ENCODE measurements at places on chromosomes 7 and 10.

DNA sequence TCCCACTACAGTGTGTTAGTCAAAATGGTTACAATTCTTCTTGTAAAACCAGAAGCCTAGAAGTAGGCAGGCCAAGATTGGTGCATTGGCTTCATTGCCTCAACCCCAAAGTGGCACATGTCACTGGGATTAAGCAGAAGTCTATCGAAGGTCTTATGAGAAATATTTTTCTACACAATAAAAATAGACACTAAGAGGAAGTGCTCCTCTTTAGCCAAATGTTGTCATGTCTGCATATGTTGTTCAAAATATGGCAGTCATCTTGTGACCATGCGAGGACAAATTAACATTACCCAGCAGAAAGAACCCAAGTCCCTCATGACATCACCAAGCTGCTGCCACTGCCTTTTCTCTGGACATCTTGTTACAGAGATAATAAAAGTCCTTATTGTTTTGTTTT lies 6.3 kb upstream of the NSMCE4A start:
- DNase-seq: no peak

DNA sequence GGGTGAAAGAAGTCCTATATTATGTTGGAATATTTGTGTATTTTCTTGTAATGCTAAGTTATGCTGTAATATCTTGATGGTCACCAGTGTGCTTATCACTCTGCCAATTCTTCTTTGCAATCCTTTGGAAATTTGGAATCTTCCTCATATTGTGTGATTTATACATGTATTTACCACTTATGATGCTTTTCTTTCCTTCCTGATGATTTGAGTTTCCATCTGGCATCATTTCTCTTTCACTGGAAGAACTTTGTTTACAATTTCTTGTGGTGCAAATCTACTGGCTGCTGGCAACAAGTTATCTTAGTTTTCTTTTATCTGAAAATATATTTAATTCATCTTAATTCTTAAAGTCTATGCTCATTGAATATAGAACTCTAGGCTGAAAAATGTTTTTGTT lies 29.2 kb downstream of the CFAP69 start:
- no peak for DNase-seq

DNA sequence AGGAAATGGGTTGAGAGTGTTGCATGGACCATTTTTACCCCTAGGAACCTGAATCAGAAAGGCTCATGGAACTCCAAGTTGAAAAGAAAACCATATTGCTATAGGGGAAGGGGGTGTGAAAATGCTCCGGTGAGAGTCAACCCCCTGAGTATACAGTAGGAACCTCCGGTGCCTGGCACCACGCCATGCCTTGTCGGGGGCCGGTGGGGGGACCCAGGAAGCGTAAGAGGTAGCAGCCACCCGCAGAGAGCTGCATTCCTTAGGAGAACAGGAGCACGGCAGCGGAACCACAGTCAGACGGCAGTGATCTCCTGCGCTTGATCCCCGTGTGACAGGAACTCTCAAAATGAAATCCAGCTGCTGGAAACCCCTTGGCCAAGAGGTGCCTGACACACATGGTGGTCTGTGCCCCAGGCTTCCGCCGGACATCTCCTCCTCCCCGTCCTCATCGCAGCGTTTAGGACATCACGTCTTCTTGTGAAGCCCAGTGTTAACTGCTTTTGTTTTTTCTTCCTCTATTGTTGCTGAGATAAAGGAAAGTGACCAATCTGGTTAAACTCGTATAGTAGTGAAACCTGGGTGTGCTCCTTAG lies 186.8 kb downstream of the CELF2 start:
- no peak for DNase-seq

GRCh38 chr10:62048470-62048869 lies 147.0 kb downstream of the ARID5B start:
- DNase-seq: no peak

DNA sequence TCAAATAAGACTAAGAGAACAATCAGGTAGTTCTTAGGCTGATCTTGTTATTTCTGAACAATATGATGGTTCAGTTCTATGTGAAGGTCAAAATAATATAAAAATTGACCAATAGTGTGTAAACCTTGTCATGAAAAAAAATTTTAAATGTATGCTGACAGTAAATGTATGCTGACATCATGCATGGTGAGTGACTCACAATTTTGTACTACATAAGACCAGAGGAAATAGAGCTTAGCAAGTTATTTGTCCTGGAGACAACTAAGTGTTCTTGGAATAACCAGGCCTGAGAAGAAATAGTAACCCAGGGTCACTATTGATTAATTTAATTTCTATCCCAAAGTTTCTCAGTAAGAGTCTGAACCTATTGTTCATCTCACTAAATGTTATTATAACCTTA lies 182.2 kb upstream of the PCDH15 start:
- DNase-seq: no peak

DNA sequence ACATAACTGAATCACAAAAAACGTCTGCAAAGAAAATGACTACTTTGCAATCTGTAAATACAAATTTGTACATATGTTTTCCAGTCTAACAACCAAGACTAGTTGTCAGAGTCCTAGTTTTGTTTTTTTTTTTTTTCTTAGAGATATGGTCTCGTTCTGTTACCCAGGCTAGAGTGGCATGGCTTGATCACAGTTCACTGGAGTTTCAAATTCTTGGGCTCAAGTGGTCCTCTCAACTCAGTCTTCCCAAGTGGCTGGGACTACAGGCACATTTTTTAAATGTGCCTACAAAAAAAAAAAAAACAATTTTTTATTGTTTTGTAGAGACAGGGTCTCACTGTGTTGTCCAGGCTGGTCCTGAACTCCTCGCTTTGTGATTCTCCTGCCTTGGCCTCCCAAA lies 70.8 kb downstream of the ORC5 start:
- DNase-seq: no peak

DNA sequence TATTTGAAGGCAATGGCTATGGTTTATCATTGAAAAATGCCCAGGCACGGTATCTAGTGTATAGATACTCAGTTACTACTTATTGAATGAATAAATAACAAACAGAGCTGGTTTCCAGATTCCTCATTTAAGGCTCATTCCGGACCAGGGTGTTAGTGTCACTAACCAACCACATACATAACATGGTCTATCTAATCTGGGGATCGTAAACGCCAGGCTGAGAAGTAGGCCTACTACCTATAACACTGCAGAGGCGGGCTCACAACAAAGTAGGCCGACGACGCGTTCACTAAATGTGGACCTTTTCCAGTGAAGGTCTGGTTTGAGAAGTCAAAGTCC lies 423 bp downstream of the LSM5 start:
- DNase-seq: no peak

GRCh38 chr7:33624215-33624614 lies 281.1 kb upstream of the BMPER start:
- no peak for DNase-seq

DNA sequence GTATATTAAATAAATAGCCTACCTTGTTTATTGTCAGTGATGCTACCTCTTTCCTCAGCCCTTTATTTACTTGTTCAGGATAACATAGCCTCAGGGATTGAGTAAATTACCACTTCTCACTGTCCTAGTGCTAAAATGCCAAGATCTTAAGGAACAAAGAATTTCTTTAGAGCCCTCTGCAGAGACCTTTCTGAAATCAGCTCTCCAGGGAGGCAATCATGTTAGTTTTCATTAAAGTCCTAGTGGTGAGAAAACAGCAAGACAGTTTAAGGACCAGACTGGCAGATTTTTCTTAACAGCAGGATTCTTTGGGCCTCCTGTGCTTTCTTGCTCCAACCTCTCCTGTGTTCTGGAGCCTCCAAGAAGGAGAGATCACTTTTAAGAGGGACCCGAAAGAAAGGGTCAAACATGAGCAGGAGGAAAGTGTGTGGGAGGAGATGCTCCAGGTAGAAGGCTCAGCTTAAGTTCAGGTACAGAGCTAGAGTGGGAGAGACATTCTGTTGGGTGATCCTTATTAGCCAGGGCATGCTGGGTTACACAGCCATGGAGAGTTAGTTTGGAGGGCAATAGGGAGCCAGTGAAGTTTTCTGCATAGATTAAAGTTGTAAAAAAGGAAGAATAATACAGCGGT lies 1.2 kb upstream of the PLCE1 start:
- DNase-seq: peak; percentile 5

DNA sequence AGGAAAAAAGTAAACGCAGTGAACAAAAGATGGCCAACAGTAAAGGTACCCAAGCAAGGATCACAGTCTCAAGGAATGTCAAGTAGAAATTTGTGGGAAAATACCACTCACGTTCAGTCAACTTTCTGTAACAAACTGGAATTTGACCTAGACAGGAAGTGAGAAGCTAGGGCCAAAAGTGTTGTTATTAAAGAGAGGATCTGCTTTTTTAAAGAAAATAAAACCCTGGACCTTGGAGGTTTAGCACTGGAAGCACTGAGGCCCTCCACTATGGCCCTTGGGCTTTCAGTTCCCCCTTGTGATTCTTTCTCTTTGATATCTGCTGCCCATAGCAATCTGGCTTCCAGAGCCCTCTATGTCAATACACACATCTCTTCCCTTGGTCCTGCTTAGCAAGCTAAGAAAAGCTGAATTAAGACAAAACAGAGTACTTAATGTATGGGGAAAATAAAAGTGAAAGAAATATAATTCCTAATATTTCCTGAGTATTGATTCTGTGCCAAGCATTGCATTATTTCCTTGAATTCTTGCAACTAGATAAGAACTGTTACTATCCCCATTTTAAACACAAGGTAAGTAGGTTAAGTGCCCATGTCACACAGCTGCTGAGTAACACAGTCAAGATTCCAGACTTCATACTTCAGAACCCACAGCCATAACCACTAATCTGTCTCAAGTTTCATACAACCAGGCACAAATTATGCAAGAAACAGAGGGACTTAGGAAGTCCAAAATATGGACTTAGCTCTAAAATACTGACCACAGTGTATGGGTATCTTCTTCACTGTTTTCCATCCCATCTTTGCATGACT lies 2.6 kb upstream of the ZNF438 start:
- DNase-seq: no peak

GRCh38 chr10:89887406-89887805 lies 186.0 kb downstream of the KIF20B start:
- DNase-seq: no peak

- DNase-seq: no peak
These were observed 563.7 kb downstream of the GRM8 start for GRCh38 chr7:126689037-126689436.

DNA sequence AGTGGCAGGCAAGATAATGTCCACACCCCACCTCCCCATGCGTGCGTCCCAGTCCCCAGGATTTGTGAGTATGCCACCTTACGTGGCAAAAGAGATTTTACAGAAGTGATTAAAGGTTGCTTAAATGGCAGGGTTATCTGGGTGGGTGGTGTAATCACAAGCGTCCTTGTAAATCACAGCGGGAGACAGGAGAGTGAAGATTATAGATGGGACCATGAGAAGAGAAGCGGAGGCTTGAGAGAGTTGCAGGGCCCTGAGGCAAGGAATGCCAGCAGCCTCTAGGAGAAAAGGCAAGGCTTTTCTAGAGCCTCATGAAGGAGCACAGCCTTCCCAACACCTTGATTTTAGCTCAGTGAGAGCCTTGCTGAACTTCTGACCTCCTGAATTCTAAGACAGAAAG lies 10.2 kb downstream of the ZRANB1 start:
- DNase-seq: no peak

Measured in NCI-H1436 (cell line).